ENCODE measurements at places on chromosomes 5 and 9. TPM values are rescaled to one million over a fixed set of nuclear protein-coding genes. Genes with fewer than 3 reads are reported as not detected.

C9orf153 gene
- not detected for total RNA-seq

DNA sequence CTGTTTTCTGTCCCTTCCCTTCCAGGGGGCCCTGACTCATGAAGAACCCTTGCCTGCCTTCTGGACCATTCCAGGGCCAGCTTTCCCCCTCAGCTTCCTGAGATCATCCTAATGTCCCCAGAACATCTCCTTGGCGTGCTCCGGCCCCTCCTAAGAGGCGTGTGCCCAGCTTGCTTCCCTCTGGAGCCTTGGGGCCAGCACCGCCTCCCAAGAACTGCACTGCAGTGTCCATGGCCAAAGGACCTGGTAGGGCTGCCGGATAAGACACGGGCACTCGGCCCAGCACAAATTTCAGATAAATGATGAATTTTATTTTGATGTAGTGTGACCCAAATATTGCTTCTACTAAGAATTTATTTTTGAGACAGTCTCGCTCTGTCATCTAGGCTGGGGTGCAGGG lies 20.7 kb upstream of the SLC12A7 start:
- no peak for DNase-seq

IL5 gene
- total RNA-seq: not detected

- no peak for DNase-seq
These were observed 323.7 kb downstream of the ADAMTS6 start for GRCh38 chr5:65157906-65158603.

- no peak for DNase-seq
These were observed 43.3 kb downstream of the NCS1 start for GRCh38 chr9:130215341-130216119.

- DNase-seq: peak; percentile 98
These were observed 26.4 kb downstream of the ZDHHC11B start for GRCh38 chr5:757931-758697.

WDR38 gene
- total RNA-seq: not detected

DNA sequence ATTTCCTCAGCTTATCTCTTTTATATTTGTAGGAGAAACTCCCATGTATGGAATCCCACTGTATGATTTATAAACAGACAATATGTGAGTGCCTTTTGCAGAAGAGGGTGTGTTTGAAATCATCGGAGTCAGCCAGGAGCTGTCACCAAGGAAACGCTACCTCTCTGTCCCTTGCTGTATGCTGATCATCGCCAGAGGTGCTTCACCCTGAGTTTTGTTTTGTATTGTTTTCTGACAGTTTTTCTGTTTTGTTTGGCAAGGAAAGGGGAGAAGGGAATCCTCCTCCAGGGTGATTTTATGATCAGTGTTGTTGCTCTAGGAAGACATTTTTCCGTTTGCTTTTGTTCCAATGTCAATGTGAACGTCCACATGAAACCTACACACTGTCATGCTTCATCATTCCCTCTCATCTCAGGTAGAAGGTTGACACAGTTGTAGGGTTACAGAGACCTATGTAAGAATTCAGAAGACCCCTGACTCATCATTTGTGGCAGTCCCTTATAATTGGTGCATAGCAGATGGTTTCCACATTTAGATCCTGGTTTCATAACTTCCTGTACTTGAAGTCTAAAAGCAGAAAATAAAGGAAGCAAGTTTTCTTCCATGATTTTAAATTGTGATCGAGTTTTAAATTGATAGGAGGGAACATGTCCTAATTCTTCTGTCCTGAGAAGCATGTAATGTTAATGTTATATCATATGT lies 18.0 kb upstream of the CTSL start:
- no peak for DNase-seq

- DNase-seq: no peak
These were observed 38.0 kb upstream of the UBTD2 start for GRCh38 chr5:172321593-172321992.

- no peak for DNase-seq
These were observed 28.3 kb upstream of the RAI14 start for GRCh38 chr5:34627794-34628193.

IQGAP2 gene
- 6.1 TPM for total RNA-seq

PCDHAC1 gene
- total RNA-seq: not detected

DNA sequence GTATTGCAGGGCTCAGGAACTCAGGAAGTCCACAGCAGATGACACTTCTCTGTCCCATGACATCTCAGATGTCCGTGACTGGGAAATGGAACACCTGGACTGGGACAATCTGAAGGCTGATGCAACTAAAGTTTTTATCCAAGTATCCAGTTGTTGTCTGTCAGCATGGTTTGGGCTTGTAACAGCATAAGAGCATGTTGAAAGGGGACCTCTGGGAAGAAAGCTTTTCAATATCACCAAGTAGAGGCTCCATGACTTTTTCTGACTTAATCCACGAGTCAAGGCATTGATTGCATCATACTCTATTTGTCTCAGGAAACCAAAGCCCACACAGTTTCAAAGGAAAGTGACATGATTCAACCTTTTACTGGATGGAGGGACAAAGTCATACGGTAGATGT lies 807.7 kb downstream of the MTRR start:
- DNase-seq: no peak

GRCh38 chr9:125878164-125878631 lies 131.0 kb downstream of the PBX3 start:
- no peak for DNase-seq

PCDHB6 gene
- total RNA-seq: 0.74 TPM

GABRA1 gene
- total RNA-seq: not detected

GRM6 gene
- total RNA-seq: not detected

CCNI2 gene
- total RNA-seq: not detected
